Left lung (tissue), 14 donors: ENCODE measurements at places on chromosomes 3 and 15. TPM values are rescaled to one million over a fixed set of nuclear protein-coding genes. Genes with fewer than 3 reads are reported as not detected.

- no peak for DNase-seq
These were observed 7.5 kb downstream of the GOLIM4 start for GRCh38 chr3:168088106-168088720.

- no peak for DNase-seq
These were observed 242.0 kb downstream of the SHQ1 start for GRCh38 chr3:72606005-72606800.

GRCh38 chr15:74307827-74308811 lies 59.3 kb downstream of the CYP11A1 start:
- DNase-seq, result peak; percentile 63

DNA sequence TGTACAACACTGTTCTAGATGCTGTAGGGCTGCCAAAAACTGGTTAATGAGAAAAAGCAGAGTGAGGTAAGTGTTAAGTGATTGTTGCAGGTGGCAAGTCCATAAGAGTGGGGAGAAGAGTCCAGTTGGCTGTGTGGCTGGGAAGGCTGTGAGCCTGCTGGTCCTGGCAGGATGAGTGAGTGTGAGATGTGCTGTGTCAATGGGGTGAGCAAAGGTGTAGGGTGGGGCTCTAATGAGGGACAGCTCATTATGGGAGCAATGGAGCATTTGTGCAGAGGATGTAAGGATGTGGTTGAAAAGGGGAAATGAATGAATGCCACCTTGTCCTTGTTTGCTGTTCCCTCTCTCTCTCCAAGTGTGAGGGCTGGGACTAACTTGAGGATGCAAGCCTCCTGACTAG lies 145.3 kb upstream of the ROPN1 start:
- DNase-seq, result no peak

DNA sequence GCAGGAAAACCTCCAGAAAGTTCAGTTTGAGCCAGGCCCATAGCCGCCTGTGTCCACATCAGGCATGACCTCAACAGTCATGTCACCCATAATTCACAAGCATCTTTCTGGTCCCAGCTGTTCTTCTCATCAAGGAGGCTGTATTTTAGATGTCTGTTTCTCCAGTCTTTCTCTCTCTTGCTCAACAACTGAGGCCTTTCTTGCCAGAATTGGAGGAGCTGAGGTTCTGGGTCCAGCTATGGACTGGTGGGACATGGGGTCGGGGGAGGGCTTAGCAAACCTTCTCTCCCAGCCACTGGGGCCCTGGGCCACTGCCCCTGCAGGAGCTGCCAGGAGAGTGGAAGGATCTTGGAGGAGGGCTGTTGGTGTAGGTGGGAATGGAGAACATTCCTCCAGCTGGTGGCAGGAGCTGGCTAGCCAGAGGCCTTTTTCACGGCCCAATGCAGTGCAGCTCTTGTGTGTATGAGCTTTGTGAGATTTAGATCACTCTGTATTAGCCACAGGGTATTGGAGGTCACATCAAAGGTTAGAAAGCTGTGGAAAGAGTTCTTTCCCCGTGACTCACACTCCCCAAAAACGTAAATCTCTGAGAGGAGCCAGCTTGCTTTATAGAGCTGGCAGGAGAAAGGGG lies 23.5 kb downstream of the MAGEF1 start:
- DNase-seq, result peak; percentile 88

- no peak for DNase-seq
These were observed 15.6 kb upstream of the MAGEF1 start for GRCh38 chr3:184727357-184728009.

DNA sequence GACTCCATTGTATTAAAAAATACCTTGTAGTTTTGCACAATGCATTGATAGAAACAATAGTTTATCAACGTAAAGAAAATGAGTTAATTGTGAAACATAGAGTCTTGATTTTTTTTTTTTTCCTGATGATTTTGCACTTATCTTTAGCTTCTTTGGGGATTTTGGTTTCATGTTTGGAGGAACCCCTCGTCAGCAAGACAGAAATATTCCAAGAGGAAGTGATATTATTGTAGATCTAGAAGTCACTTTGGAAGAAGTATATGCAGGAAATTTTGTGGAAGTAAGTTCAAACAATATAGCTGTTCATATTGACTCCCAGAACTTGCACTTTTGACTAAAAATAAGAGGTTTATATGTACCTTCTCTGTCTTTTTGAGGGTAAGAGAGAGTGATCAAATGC lies 7.0 kb downstream of the DNAJB11 start:
- no peak for DNase-seq

DNA sequence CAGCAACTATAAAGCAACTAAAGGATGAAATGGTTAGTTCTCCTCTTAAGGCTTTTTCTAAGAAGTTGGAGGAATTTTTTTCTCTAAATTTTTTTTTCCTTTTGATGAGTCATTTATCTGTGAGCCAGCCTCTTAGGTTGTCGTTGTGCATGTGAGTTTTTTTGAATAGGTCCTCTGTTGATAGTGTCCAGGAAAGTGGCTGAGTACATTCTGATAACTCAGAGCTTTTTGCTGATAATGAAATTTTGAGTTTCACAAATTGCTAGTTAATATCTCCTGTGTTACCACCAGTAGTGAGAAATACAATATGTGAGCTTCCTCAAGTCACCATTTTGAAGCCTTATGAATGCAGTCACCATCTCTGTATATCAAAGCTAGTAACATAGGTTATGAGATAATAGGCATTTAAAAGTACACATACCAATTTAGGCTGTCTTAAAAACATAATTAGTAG lies 7.1 kb upstream of the LXN start:
- no peak for DNase-seq

- DNase-seq, result no peak
These were observed 883 bp downstream of the RTP4 start for GRCh38 chr3:187369089-187369447.

GRCh38 chr3:159807137-159808040 lies 181.2 kb upstream of the IL12A start:
- DNase-seq, result no peak

- no peak for DNase-seq
These were observed 986.0 kb downstream of the ROBO2 start for GRCh38 chr3:78025916-78026315.

- no peak for DNase-seq
These were observed 109.4 kb upstream of the SAMMSON start for GRCh38 chr3:69890084-69890483.

DNA sequence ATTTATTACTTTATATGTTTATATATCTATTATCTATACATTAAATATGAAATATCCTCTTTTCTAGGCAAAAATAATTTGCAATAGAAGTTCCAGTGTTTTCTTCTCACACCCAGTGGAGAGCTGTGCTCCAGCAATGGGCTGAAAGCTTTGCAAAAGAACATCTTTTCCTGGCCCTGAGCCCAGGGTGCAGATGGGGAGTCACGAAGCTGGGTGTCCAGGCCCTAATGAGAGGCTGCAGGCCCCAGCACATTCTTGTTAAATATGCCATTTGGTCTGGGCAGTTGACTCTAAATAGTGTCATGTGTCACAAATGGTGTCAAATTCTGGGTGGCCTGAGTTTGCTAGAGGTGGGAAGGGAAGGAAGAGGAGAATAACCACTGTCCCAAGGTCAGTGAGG lies 5.7 kb downstream of the NTRK3 start:
- no peak for DNase-seq

- no peak for DNase-seq
These were observed 6.0 kb downstream of the CHCHD4 start for GRCh38 chr3:14118400-14119381.

DNA sequence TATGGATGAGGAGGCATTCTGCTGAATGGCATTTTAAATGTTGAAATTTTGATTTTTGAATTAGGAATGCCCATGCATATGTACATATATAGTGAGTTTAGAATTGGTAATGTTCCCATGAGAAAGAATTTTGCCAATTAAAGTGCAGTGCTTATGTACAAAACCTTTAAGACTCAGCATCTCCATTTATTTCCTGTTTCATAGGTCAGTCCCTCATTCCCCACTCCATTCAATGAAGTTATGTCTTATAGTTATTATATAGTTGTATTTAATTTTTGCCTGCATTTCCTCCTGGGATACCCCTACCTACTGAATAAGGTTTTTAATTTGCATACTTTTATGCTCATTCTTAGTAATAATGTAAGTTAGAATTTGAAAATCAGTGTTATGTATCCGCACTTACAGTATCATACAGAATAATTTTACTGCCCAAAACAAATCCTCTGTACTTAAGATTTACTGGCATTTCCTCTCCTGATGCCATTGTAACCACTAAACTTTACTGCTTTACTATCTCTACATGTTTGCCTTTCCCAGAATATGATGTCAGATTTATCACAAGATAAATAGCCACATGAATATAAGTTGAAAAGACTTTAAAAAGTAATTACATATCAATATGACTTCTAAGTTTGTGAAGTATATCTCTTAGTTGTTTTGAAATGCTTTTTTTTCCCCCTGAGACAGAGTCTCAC lies 389.1 kb upstream of the NDN start:
- DNase-seq, result no peak

DNA sequence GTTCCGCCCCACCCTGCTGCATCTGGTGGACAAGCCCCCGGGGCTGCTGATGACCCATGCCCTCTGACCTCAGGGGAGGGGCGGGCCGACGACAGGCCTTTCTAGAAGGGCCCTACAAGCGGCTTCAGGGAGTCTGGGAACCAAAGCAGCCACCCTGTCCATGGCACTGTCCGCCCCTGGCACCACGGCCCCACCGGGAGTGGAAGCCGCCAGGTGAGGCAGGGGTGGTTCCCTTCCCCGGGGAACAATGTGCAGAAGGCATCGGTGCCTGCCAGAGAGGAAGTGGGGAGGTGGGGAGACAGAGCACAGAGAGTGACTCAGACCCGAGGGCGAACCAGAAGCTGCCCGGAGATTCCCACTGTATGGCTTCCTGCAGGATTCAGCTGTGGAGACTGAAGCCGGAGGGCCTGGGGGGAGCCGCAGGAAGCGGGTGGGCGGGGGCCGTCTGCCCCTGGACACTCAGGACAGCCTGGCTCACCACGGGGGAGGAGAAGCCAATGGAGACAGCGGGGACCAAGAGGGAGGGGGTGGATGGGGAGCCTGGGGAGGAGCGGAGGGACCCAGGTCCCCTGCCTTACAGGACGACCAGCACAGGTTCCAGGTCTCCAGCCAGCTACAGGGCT lies 134.0 kb downstream of the TPRA1 start:
- DNase-seq, result no peak

DNA sequence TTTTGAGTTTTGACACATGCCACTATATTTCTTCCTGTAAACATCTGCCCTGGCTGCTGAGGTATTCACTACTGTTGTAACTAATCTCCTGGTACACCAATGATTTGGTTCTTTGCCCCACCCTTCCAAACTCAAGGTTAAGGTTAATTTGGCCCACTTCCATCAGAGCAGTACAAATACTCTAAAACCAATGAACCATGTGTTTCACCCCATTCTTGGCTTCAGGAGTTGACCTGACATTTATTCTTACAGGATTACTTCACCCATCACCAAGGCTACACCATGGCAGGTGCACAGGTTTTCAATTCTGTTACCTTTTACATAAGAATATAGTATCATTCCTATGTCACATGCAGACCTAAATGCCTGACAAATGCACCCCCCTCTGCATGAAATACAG lies 1179.9 kb downstream of the ZPLD1 start:
- no peak for DNase-seq

DNA sequence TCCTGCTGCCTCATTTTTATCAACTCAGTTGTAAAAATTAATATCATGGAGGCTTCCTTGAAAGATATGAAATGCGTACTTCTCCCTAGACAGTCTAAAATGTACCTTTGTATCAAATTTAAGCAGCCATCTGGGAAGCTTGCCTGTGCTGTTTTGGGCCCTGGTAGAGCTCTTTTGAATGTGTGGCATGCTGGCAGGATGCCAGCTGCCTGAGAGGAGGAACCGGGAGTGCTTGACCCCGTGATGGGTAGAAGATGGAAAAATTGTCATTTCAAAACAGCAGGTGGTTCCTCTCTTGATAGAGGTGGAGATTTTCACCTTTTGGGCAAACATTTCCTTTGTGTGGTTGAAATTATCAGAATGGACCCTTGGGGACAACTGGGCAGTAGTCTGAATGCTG lies 245.3 kb downstream of the RPLP1 start:
- no peak for DNase-seq

DNA sequence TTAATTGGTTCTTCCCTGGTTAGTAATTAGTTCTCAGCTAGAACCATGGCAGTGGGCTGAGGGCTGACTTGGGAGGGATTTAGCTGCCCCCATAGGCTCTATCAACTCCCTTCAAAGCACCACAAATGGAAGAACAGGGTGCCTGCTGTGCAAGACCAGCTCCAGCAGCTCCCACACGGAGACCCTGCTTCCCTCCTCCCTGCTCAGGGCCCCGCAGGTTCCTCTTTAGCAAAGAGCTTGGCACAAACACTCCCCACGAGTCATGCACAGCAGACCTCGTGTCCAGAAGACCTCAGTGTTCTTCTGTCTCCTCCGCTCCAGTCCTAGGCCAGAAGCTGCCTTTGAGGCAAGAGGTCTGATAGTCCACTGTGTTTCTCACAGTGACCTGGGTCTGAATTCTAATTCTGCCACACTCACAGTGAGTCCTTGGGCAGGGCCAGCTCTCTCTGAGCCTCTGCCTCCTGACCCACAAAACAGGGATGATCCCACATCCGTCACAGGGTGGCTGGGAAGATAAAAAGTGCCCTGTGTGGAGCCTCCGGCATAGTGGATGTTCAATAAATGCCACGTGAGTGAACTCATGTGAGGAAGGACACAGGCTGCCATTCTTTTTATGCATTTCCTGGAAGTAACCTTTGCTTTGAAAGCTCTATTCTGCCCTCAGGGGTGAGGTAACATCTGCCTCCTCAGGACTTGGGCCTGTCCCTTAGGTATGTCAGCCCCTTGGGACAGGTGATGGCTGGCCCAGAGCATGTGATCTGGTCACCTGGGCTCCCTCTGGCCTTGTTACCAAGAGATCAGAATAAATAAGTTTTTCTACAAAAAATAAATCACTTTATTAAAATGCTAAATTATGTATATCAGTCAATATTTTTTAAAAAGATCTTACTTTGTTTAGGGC lies 7.6 kb downstream of the RAB6B start:
- no peak for DNase-seq

GRCh38 chr15:60162968-60163355 lies 158.9 kb downstream of the FOXB1 start:
- no peak for DNase-seq

DNA sequence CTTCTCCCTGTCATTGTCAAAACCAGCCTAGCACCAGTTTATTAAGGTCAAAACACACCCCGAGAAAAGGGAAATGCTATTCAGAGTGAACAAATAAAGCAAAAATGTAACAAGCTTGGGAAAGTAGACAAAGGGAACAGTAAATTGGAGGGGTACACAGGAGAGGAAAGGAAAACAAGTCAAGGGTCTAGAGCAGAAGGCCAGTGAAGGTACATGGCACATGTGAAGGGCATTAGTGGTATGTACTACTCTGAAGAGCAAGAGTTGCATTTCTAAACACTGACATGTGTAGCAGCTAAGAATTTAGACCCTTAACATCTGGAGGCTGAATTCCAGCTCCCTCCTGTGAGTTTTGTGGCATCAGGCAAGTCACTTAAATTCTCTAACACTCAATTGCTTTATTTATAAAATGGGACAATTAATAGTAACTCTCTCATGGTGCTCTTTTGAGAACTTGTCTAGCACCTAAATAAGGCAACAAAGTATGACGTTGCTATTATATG lies 244.3 kb upstream of the ADAMTS9 start:
- no peak for DNase-seq

The ALG1L2 gene
- total RNA-seq, result 0.64 TPM

The TSC22D2 gene
- 46.6 TPM for total RNA-seq

The GOLGA6A gene
- total RNA-seq, result not detected

The ARPP21 gene
- total RNA-seq, result not detected

The ATP13A5 gene
- 1.4 TPM for total RNA-seq

The GASK1A gene
- 12.3 TPM for total RNA-seq

The LINS1 gene
- total RNA-seq, result 12.0 TPM

The CELF6 gene
- total RNA-seq, result 2.2 TPM

The FBXW12 gene
- total RNA-seq, result not detected

The IRAK2 gene
- total RNA-seq, result 8.5 TPM

The CCR9 gene
- total RNA-seq, result not detected

The FGD5 gene
- total RNA-seq, result 25.4 TPM

The EEF1AKMT4 gene
- total RNA-seq, result 6.5 TPM

The OR5H6 gene
- not detected for total RNA-seq

The TM4SF4 gene
- 2.0 TPM for total RNA-seq
